Cortex of kidney (tissue), 1 donor: ENCODE measurements at places on chromosomes 16 and 17.

DNA sequence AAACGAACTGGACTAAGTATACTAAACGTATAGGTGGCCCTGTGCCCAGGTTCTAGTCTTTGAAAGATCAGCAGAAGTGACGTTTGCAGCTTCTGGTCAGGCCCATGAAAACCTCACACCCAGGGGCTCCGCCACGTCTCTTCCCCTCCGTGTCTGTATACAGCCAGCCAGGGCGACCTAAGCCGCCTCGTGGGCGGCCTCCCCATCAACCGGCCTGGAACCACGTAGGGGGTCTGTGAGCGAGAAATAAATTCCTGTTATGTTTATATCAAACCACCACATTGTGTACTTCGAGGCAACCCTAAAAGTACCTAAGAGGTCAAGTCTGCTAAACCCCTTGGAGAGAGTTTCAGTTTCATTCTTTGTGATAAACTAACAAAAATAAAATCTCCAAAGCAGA, 6.8 kb downstream of the TK1 start:
- DNase-seq = no peak

GRCh38 chr17:52276381-52277008, 118.0 kb upstream of the CA10 start:
- no peak for DNase-seq

GRCh38 chr17:82775001-82775823, 23.3 kb downstream of the TBCD start:
- no peak for DNase-seq

- DNase-seq = no peak
Observed at GRCh38 chr16:69538808-69539207, 27.0 kb upstream of the NFAT5 start.

GRCh38 chr17:61322325-61323002, 77.2 kb upstream of the TBX2 start:
- DNase-seq = no peak

- no peak for DNase-seq
Observed at GRCh38 chr16:87317750-87318644, 805 bp upstream of the C16orf95 start.

DNA sequence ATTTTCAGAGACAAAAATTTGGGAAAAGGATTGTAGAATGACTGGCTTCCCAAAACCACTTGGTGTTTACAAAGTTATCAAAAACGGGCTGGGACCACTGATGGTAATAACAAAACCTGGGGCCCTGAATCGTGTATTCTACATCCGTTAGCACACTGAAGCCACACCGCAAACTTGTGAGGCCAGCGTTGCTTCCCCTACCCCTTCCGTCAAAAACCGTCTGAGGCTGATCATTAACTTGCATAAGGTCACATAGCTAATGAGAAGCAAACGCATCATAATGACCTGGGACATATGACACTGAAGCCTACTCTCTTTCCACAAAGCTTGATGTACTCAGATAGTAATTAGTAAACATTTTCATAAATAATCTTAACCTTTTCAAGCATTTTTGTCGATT, 704.3 kb downstream of the MAF start:
- DNase-seq = no peak
